Activated CD4-positive, alpha-beta T cell treated with anti-CD3 and anti-CD28 coated beads for 36 hours (primary cell): ENCODE measurements at places on chromosomes 3 and 15. TPM values are rescaled to one million over a fixed set of nuclear protein-coding genes. Genes with fewer than 3 reads are reported as not detected.

The GNL3 gene
- 206 TPM for total RNA-seq

The NR2E3 gene
- total RNA-seq: not detected

The IGF2BP2 gene
- 0.55 TPM for total RNA-seq

The SAMD7 gene
- not detected for total RNA-seq

The SLC28A2 gene
- total RNA-seq: not detected

The THAP10 gene
- 0.12 TPM for total RNA-seq

The P2RY12 gene
- not detected for total RNA-seq

The ASB14 gene
- not detected for total RNA-seq

The LRTM1 gene
- not detected for total RNA-seq

The ACVR2B gene
- total RNA-seq: 5.7 TPM

The PLD1 gene
- total RNA-seq: 1.2 TPM

DNA sequence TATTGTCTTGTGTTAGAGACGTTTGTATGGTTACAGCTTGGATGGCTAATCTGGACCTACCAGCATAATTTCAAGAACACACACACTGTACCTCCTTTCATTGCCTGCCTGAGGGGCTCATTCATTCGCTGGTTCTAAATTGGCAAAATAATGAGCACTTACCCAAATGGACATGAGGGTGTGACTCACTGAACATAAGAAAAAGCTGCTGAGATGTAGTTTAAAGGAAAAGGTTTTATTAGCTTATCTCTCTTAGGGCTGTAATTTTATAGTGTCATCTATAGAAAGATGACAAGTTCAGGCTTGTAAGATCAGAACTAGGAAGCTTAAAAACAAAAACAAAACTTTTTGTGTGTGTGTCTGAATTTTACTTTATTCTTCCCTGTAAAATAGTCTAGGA is 120.7 kb upstream of the WNT7A start:
- DNase-seq: no peak

DNA sequence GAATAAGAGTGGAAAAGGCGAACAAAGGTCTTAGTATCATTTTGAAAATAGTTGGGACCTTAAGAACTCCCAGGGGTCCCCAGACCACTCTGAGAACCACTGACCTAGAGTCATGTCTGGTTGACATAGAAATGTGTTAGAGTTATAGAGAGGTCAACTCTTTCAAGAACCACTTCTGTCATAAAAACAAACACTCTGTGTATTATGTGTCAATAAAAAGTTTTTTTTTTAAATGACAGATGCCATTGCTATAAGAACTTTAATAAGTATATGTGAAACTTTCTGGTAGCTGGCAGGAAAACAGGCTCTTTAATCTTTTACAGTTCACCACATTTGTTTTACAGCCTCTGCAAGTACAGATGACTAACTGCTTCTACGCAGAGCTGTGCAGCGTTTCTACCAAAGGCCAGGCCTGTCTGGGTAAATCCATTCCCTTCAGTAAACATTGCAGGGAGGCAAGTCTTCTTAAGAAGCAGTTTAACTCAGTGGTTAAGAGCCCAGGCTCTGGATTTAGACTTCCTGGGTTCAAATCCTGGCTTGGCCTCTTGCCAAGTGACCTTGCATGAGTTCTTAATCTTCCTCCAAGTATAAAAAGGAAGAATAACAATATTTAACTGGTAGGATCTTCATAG is 56.6 kb downstream of the RFTN1 start:
- peak; percentile 31 for DNase-seq

DNA sequence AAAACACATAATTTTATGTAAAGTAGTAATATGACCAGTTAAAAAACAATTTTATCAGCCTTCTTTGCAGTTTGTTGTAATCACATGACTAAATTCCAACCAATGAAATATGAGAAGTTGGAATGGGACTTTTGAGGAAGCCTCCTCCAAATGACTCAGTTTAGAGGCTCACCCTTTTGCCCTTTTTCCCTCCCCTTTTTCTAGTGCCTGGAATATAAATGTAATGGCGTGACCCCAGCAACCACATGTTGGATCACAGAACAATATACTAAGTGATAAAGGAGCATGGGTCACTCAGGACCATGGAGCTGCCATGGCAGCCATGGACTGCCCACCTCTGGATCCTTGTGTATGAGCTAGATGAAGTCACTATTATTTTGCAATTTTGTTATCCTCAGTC is 48.8 kb upstream of the HEG1 start:
- DNase-seq: no peak

GRCh38 chr3:147943265-147943945 is 534.2 kb downstream of the ZIC1 start:
- no peak for DNase-seq

- DNase-seq: no peak
Measured at GRCh38 chr3:162632672-162633071, 1136.1 kb downstream of the OTOL1 start.

GRCh38 chr3:101898039-101898438 is 48.7 kb downstream of the NFKBIZ start:
- no peak for DNase-seq

- no peak for DNase-seq
Measured at GRCh38 chr3:95905182-95905581, 909.2 kb upstream of the EPHA6 start.

DNA sequence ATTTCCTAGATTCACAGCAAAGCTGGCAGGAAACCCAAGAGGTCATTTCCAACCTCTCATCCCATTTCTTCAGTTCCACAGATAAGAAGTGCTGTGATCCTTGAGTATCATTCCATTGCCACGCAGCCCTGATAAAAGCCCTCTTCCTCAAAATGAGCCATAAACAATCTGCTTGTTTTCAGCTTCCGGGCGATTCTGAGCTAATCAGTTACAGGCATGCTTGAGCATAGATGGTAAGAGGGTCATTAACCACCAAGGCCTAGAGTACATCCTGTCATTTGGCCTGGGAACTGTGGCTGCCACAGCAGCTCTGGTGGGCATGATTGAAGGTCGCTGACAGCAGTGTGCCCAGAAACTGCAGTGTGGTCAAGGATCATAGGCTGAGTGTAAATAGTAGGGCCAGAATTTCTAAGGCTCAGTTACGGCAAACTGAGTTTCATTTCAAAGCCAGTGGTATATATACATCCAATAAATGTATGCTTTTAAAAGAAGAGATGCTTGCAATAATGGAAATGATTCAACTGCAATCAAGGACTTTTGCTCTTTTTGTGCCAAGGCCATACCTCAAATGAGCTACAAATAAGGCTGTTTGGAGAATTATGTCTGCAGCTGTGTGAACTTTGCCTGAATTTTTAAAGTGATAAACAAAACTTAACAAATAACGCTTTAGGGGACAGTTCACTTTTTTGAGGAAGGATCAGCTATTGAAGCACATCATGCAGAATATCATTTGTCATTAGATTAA is 47.3 kb downstream of the P3H2 start:
- no peak for DNase-seq

DNA sequence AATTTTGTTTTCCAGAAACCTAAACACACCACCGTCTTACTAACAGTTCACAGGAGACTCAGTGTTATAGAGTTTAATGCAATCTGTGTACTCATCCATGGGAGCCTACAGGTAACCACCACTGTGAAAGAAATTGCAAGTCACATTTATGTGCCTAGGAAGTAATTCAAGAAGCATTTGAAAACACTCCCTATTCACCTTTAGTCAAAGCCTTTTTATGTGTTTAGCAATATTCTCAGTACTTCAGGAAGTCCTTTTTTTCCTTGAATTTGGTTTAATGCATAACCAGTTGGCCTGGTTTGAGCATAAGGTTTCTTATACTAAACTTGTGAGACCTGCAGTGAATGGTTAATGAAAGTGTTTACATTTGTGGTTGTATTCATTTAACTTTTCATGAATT is 346.1 kb downstream of the CHST2 start:
- no peak for DNase-seq

GRCh38 chr3:54146506-54147239 is 24.3 kb downstream of the CACNA2D3 start:
- peak; percentile 33 for DNase-seq

- no peak for DNase-seq
Measured at GRCh38 chr3:25856902-25857518, 67.1 kb downstream of the OXSM start.

GRCh38 chr3:152317956-152318355 is 49.2 kb downstream of the MBNL1 start:
- DNase-seq: no peak

DNA sequence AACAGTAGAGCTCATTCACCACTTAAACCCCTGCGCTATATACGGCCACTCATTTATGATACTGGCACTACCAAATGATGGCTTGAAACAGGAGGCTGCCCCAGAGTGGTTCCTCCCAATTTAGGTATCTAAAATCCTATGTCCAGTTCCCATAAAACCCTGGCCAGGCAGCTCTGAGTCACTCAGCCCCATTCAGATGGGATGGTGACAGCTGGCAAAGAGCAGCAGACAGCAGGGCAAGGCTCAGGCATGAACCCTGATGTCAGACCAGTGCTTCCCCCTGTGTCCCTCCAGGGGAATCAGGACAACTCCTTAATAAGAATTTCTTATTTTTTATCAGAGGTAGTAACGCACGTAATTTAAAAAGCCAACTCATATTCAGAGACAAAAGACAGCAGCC is 77.2 kb upstream of the RNU6-1 start:
- no peak for DNase-seq

GRCh38 chr3:26375843-26376530 is 246.6 kb upstream of the LRRC3B start:
- DNase-seq: no peak

DNA sequence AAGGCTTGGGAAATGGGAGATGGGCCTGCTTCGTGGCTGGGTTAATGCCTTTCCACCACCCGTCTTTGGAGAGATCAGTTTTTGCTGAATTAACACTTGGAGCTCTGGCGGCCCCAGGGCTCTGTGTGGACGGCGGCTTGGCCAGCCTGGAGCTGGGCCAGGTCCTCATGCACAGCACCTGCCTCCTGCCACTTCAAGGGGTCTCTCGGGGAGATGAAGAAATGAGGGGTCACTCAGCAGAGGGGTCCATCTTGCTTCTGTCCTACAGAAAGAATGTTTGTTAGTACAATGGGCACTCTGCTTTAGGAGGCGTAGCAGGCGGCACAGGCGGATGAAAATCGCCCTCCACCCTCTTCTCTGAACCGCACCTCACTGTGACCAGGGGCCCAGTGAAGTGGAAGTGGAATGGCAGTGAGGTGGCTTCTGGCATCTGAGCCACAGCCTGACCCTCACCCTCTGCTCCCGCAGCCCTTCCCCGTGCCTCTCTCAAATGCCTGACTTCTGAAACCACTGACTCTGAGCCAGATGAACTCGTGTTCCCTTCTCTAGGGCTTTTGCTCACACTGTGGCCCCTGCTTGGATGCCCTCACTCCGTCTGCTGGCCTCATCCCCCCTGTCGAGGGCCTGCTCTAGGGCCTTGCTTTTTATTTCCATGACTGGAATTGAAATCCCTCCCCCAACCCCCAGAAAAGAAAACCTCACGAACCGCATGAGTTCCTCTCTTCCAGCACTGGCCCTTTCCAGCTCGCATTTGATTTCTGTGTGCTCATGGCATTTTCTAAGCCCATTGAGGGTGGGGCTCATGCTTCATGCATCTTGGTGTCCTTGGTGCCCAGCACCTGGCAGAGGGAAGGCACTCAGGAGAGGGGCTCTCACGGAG is 42.2 kb downstream of the CHDH start:
- DNase-seq: no peak

DNA sequence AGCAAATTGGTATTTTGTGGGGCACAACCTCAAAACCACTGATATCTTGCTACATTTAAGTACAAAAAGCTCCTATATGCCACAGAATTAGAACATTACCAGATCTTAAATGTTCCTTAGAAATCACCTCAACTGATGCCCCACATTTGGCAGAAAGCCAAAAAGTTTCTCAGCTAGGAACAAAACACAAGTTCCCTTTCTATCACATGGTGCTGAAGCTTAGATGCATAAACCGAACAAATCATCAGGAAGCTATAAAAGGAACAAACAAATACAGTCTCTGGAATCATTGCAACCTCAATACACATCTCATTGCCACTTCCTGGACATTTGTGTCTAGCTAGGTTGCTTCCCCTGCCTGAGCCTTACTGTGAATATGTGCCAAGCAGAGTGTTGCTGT is 492.6 kb downstream of the LPP start:
- DNase-seq: no peak

GRCh38 chr3:51997935-51998596 is 2.4 kb upstream of the RPL29 start:
- DNase-seq: no peak

DNA sequence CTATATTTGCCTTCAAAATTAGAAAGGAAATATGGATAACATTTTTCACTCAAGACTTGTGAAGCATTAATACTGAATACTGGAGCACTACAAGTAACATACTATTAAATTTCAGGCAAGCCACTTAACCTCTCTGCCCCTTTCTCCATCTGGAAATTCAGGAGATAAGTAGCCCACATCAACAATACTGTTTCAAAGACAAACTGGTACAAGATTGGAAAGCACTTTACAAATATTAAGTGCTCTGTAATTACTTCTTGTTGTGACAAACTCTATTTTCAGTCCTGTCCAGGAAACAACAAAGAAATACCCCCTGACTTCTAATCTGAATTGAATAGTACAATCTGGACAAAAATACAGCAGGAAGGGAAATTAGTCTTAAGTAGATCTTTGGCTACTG is 49.3 kb downstream of the TMEM212 start:
- no peak for DNase-seq

- DNase-seq: no peak
Measured at GRCh38 chr3:160780245-160780644, 24.2 kb downstream of the PPM1L start.

DNA sequence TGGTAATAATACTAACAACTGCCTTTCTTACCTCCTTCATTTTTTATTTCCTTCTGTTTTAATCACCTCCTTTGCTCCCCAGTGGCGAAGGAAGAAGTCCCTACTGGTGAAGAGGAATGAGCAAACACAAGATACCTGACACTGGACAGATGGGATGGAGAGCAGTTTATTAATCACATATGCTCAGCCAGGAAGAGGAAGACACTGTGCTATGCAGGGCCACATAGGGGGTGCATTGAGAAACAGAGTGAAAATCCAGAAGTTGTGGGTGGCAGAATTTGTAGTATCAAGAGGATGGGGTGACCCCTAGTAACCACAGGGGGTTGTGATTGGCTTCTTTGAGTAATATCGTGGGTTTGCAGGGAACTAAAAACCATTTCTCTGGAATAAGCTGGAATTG is 1041.9 kb downstream of the OTOL1 start:
- no peak for DNase-seq

DNA sequence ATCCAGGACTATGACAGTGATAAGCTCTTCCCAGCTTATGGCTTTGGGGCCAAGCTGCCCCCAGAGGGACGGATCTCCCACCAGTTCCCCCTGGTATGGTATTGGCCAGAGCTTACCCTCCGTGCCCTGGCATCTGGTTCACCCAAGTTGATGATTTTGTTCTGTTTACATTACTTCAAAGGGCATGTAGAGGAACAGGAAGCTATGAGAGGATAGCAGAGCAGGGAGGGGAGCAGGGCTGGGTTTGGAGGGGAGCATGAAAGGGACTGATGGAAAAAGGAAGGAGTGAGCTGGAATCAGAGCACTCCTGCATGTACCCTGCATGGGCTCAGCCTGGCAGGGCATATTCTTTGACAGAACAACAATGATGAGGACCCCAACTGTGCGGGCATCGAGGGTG is 13.4 kb upstream of the BRPF1 start:
- DNase-seq: no peak

DNA sequence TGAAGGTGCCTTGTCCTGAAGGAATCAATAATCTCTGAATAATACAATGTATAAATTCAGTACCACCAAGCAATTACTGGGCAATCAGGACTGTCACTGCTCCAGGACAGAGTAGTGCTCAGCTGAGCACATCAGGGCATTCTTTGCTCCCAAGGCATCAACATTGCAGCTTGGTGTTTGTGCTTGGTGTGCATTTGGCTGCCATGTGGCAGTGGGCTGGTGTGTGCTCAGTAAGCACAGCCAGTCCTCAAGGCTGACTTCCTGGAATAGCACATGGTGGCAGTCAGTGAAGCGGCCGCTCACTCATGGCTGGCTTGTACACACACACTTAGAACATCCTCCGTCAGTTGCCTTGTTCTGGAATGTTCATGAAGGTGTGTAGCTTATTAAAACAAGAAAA is 217.0 kb downstream of the EPHB1 start:
- no peak for DNase-seq
